ENCODE measurements at places on chromosomes 6 and 20.

- H3K4me1 ChIP-seq: no peaks in the 10 kb centered on the region
- DNase-seq: peak; percentile 31
- H3K27ac ChIP-seq: no peak overlapping the region
- H3K36me3 ChIP-seq: no peaks in the 10 kb centered on the region
- H3K4me3 ChIP-seq: no peak overlapping the region
- peaks cover 4% of the 10 kb centered on the region for H3K27me3 ChIP-seq
Measured at GRCh38 chr20:5400164-5400762, 83.5 kb upstream of the PROKR2 start.

DNA sequence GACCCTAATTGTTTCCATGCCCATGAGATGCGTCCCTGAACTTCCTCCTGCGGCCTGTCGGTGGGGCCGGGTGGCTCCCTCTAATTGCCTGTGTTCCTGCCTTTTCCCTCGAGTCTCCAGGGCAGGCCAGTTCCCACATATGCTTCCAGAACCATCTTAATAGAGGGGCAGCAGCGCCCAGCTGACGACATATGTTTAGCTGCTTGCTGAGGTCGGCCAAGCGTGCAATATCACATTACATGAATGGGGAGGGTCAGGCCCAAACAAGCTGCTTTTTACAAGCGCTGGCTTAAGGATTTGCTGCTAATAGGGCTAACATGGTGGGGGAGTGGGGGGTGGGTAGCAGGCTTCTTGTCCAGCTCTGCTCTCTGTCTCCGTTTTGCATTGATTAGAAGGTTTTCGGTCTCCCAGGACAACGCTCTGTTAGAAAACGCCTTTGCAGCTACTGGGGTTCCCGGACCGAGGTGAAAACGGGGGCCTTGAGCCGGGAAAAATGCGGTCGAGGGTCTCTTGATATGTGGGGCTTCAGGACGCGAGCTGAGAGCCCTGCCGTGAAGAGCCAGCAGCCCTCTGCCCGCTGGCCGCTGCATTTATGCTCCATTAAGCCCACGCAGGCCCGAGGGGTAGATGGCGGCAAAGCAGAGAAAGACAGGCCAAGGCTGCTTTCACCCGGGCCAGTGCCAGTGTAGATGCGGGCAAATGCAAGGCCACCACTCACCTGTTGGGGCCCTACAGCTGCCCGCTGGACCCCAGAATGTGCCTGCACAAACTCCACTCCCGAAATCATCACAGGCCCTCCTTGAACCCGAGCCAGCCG, 308.5 kb downstream of the BMP7 start:
- H3K27me3 ChIP-seq: peaks cover 36% of the 10 kb centered on the region
- no peak for DNase-seq
- no peak overlapping the region for H3K27ac ChIP-seq
- no peaks in the 10 kb centered on the region for H3K36me3 ChIP-seq
- no peaks in the 10 kb centered on the region for H3K4me1 ChIP-seq

- no peak overlapping the region for H3K4me3 ChIP-seq
- H3K36me3 ChIP-seq: no peaks in the 10 kb centered on the region
- no peak for DNase-seq
- H3K27ac ChIP-seq: no peak overlapping the region
- H3K27me3 ChIP-seq: no peaks in the 10 kb centered on the region
- H3K4me1 ChIP-seq: no peaks in the 10 kb centered on the region
Measured at GRCh38 chr6:1865585-1865984, 255.9 kb downstream of the FOXC1 start.

DNA sequence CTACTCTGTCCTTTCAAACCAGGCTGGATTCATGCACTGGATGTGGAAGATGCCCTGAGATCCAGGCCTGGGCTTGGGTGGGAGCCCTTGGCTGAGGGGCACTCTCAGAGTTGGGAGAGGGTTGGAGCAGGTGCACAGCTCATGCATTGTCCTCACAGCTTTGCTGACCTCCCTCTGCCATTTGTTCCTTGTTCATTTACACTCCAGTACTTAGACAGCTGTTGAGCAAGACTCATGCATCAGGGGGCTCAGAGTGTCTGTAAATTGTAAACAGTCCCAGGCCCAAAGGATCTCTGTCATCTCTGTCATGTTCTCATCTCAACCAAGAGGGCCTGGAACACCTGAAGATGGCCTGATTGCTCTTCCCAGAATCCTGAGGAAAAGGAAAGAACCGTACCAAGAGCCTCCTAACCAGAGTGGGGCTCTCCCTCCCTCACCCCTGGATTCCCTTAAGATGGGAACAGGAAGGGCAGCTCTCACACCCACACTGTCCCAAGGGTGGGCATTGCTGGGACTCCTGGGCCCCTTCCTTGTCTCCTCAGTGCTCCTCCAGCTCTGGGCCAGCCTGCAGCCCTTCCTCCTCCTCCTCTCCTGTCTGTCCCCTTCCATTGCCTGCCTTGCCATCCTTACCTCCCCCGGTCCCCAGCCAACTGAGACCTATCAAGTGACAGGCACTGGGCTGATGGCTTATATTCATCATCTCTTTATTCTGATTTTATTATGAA, 132.9 kb downstream of the FOXO3 start:
- H3K4me3 ChIP-seq: no peak overlapping the region
- no peaks in the 10 kb centered on the region for H3K27me3 ChIP-seq
- H3K36me3 ChIP-seq: no peaks in the 10 kb centered on the region
- H3K27ac ChIP-seq: no peak overlapping the region
- DNase-seq: no peak

- no peak overlapping the region for H3K4me3 ChIP-seq
- H3K27me3 ChIP-seq: no peaks in the 10 kb centered on the region
- DNase-seq: no peak
- H3K27ac ChIP-seq: no peak overlapping the region
- H3K36me3 ChIP-seq: peaks cover 5% of the 10 kb centered on the region
Measured at GRCh38 chr6:52293067-52293466, 8.5 kb upstream of the MCM3 start.

DNA sequence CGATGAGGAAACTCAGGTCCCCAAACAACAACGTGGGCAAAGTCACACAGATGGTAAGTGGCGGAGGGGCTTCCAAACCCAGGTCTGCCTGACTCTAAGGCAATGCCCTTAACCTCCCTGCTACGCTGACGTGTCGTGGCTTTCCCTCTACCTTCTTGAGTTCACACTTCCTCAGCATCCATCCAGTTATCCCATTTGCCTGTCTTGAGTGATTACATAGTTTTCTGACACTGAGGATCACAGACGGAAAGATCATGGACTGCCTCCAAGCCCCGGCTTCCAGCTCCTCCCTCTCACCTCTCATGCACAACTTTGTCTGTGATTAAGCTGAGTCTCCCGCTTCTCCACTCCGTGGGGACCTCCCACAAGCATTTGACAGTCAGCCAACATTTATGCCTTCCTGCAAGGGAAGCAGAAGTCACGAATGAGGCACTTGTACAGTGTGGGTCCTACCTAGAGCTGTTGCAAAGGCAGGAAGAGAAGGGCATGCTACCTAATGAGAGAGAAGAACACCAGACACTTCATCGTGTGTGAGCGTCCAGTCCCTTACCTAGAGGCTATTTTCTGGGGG, 33.8 kb downstream of the TBC1D7 start:
- H3K4me1 ChIP-seq: no peaks in the 10 kb centered on the region
- peaks cover 33% of the 10 kb centered on the region for H3K36me3 ChIP-seq
- no peak for DNase-seq
- H3K4me3 ChIP-seq: no peak overlapping the region
- no peak overlapping the region for H3K27ac ChIP-seq
- no peaks in the 10 kb centered on the region for H3K27me3 ChIP-seq

- H3K27me3 ChIP-seq: peaks cover 30% of the 10 kb centered on the region
- no peaks in the 10 kb centered on the region for H3K4me1 ChIP-seq
- H3K27ac ChIP-seq: no peak overlapping the region
- no peak for DNase-seq
Measured at GRCh38 chr20:19996917-19997316, 20.2 kb upstream of the NAA20 start.

DNA sequence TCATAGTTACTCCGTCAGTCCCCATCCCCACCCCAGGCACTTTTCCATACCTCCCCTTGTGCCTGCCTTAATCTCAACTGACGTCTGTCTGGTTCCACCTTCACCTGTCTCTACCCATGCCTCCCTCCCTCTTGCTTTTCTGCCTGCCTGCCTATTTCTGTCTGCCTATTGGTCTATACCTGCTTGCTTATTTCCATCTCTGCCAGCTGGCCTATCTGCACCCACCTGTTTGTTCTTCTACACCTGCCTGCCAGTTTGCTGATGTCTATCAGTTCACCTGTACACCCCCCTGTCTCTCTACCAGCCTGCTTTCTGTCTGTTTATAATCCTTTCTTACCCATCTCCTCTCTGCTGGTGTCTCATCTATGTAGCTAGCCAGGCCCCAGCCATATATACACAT, 87.5 kb downstream of the RALGAPA2 start:
- no peaks in the 10 kb centered on the region for H3K27me3 ChIP-seq
- no peaks in the 10 kb centered on the region for H3K4me1 ChIP-seq
- no peak for DNase-seq
- H3K27ac ChIP-seq: no peak overlapping the region
- H3K4me3 ChIP-seq: no peak overlapping the region

All from activated naive CD4-positive, alpha-beta T cell treated with anti-CD3 and anti-CD28 coated beads, Interleukin-2, amount 10 ng/mL, durations not matched to agents 7 days and 5 days (primary cell).